ELF-1 (cell line): ENCODE measurements at places on chromosomes 16 and 17.

DNA sequence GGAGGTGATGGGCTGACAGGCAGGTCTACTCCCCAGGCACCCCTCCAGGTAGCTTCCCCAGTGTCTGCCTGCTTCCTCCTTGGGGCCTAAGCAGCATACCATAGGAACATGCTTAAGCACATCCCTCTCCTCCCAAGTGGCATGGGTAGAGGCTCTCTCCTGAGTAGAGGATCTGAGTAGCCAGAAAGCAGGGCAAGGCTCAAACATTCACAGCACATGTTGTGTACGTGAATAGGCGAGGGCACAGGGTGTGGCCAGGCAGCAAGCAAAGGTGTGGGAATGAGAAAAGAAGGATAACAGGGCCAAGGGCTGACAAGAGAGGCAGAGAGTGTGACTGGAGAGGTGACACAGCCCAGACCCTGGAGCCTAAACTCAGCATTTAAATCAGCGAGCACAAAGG is 29.7 kb upstream of the GFOD2 start:
- no peak for DNase-seq

DNA sequence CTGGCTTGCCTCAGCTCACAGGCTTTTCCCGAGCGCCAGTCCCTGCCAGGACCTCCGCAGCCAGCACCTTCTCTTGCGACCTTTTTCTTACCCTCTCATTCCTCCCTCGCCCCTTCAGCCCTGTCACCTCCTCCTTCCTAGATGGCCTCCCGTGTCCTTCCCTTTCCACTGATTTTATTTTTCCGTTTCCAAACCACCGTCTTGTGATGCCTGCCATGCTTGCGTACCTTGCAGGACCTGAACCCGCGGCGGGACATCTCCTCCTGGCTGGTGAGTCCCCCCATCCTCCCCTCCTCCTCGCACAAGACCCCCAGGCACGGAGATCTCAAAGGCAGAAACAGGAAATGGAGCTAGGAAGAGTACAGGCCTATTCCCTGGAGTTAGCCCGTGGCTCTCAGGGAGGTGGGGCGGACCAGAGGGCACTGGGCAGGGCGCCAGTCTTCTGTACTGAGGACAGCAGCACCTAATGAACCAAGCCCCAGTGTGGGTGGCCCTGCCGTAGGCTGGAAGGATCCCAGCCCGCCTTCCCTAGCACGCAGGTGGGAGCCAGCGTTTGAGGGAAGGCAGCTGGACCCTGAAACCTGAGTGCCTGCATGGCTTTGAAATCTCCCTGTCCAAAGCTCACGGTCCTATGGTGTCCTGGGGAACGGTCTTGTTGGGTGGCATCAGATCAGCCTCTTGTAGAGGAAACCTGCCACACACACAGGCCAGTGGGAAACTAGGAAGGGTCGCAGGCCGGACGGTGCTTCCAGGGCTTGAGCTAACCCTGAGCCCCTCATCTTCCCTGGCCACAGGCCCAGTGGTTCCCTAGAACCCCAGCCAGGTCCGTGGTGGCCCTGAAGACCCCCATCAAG is 612 bp downstream of the CISD3 start:
- peak; percentile 70 for DNase-seq

GRCh38 chr17:43636426-43636825 is 25.3 kb downstream of the MEOX1 start:
- DNase-seq, result no peak

- peak; percentile 49 for DNase-seq
Observed at GRCh38 chr17:4796552-4796920, 572 bp downstream of the PSMB6 start.

DNA sequence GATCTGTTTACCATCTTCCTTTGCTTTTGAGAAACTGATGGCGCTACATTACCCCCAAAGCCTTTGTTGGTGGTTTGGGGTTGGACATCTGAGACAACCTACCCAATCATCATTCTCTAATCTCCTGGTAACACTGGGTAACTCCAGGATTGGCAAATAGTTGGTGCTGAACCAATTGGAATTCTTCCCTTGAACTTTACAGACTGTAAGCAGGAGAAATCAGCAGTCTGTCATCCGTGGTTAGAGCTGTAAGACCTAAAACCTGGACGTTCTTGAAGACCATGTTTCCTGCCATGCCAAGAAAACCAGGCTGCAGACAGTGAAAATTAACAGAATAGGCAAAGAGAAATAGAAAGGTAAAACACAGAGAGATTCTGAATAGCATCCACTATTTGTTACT is 398.8 kb upstream of the SALL1 start:
- no peak for DNase-seq
